ENCODE measurements at places on chromosomes 7 and 10.

GRCh38 chr10:3477683-3478082, 305.1 kb upstream of the PITRM1 start:
- DNase-seq: no peak

DNA sequence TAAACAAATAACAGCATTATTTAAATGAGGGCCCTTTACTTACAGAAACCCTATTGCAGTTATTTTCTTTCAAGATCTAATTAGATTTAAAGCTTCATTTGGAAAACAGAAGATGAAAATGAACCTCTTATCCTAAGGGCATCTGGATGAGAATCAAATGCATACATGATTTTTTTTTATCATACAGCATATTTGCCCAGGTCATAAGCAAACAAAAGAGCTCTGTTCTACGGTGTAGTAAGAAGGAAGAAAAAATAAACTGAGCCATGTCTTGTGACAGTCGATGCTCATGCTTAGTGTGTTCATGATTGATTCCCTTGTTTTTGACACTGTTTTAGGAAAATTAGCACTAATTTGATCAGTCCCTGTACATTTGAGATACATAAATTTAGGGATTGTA, 202.6 kb upstream of the RNF32 start:
- no peak for DNase-seq

DNA sequence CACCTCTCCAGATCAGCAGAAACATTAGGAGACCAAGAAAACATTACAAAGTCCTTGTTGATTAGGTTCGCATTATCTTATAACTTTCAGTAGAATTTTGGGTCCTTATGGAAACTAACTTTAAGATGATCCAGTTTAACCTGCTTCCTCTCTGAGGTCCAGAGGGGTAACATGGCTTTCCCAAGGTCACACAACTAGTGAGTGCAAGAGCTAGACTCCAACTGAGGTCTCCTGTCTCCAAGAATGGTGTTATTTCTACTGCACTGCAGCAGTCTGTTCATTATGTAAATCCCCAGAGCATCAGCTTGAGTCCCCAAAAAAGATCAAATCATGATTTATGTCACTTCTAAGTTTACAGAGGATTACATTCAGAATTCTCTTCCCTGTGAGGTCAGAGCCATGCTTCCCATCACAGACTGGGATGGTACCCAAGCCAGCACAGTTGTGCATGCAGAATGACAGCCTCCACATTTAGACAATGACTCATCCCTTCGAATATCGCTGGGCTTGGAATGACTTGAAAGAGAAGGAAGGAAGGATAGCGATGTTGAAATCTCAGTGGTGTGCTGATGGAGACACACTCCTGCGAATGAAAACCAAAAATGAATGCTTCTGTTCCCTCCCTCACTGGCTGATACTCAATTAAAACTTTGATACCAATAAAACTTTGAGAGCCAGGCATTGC, 163.1 kb upstream of the PLXNA4 start:
- no peak for DNase-seq

DNA sequence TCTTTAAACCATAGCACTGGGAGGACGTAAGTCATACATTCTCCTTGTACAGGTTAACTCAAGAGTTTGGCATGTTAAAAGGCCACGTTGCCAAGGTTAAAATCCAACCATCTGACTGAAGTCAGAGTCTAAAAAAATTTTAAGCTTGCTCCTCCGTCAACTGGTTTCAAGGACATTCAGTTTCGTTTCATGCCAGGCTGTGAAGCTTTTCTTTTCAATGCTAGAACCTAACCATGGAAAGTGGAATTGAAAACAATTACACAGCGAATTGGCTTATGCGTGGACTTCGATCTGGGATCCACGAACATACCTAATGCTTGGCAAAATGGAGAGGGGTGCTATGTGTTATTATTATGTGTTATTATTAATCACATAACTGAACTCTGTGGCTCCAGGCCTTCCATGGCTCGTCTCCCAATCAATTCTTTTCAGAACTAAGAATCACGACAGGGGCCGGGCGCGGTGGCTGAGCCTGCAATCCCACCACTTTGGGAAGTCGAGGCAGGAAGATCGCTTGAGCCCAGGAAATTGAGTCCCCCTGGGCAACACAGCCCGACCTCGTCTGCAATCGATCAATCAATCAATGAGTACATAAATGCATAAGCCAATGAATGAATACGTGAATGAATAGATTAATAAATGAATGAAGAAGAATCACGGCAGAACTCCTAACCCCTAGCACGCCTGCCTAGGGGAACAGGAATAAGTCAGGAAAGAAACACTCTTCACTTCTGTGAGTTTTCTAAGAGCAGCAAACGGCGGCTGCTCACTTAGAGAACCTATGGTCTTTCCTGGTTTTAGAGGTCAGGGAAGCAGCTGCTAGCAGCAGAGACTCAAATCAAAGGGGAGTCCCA, 733 bp upstream of the ARL5B start:
- peak; percentile 18 for DNase-seq

GRCh38 chr7:84219310-84219709, 24.7 kb upstream of the SEMA3A start:
- no peak for DNase-seq

DNA sequence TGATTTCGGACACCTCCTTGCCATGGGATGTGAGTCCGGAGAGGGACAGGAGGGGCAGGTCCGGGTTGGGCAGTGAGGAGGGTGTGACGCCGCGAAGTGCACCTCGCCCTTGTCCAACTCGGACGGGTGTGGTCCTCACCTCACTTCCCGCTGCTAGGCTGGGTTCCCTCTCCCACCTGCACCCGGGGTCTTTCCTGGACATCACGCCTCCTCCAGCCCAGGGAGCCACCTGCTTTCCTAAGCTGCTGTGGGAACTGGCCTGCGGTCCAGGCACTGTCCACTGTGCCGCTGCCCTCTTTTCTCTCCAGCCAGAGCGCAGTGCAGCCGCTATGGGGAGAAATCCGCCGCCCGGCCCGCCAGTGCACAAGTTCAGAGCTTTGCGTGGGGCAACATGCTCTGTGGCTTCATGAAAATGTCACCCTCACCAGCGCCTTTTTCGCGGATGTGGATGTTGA, 45.0 kb upstream of the ZNF716 start:
- no peak for DNase-seq

DNA sequence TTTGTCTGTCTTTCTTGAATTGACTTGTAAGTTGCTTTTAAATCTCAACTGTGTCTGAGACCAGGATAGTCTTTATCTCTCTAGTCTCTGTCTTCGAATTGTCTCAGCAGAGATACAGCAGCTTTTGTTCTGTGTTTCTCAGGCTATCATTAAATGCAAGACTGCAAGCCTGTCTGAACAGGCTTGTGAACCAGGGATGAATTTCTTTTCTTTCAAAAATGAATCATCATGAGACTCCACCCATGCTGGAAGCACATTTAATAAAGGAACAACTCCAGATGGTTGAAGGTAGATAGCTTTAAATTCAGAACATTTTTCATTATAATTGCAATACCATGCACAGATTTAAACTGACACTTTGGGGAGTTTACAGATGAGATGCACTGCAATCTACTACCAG, 155.9 kb downstream of the SEC23IP start:
- DNase-seq: no peak

DNA sequence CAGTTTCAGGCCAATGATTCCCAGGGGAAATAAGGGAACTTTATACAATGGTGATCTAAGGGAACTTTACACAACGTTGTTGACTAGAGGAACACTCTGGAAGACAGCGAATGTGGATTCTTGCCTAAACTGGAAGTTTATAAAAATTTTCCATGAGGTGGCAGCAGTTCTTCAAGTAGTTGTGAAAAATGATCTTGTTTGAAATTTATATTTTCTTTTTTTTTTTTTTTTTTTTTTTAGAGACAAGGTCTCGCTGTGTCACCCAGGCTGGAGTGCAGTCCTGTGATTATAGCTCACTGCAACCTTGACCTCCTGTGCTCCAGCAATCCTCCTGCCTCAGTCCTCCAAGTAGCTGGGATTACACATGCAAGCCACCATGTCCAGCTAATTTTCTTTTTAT, 32.1 kb upstream of the GTF2I start:
- DNase-seq: peak; percentile 32

- no peak for DNase-seq
Measured at GRCh38 chr7:2209961-2210323, 22.8 kb downstream of the MAD1L1 start.
